Stimulated activated CD8-positive, alpha-beta memory T cell treated with anti-CD3 and anti-CD28 coated beads, Interleukin-4, amount 100 ng/mL, for 1 hour (primary cell): ENCODE measurements at places on chromosomes 7 and 10.

- no peak for DNase-seq
Observed at GRCh38 chr10:92697663-92698511, 8.1 kb downstream of the HHEX start.

DNA sequence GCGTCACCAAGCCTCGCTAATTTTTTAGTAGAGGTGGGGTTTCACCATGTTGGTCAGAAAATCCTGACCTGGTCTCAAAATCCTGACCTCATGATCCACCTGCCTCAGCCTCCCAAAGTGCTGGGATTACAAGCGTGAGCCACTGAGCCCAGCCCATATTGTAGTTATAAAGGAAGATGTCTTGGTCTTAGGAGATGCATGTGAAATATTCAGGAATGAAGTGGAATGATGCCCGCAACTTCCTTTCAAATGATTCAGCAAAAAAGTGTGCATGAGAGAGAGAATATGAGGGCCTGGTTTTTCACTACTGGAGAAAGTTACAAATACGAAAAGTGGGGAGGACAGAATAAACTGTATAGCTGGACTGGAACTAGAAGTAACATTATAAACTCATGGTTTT is 15.9 kb downstream of the TMEM209 start:
- DNase-seq = no peak

DNA sequence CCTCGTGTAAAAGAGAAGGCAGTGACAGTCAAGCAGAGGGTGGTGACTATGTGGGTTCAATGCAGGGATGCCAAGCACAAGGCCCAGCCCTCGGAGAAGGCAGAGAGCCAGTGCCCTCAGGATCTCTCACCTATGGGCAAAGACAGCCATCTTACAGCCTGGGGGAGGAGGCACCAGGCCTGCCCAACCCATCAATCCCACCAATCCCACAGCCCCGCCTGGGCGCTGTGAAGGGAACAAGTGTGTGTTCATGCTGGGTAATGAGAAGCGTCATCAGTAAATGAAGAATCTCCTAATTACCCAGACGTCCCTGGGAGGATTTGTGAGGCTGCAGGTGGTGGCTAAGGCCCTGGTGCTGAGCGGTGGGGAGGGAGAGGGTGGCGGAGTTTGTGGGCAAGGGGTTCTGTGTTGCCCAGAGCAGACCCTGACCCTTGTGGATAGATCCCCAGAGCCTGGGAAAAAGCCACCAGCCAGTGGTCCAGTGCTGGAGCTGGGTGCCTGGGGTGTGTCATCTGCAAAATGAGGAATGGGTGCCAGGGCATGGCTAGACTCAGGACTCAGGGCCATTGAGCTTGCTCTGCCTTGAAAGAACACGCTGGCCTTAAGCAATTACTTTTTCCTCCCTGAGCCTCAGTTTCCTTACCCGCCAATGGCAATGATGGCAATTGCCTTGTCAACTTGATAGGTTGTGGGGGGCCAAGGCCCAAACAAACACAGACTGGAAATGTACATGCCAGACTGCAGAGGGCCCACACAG is 128.1 kb upstream of the UNC5B start:
- no peak for DNase-seq

DNA sequence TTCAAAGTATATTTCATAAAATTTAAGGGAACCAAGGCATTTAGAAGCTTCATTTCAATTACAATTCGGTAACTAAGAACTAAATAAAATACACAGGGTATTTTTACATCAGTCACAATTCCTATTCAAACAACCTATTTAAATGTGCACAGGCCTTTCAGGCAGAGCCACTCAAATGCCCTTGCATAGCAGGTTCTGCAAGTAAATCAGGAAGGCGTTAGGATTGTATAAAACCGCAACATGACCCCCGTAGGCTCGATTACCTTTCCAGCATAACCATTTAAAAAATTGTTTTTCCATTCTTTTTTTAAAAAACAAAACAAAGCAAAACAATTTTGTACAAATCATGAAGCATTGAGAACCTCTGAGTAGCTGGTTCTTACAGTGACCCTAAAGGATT is 289.9 kb upstream of the SP8 start:
- no peak for DNase-seq

GRCh38 chr7:116713918-116714317 is 41.9 kb downstream of the MET start:
- no peak for DNase-seq

DNA sequence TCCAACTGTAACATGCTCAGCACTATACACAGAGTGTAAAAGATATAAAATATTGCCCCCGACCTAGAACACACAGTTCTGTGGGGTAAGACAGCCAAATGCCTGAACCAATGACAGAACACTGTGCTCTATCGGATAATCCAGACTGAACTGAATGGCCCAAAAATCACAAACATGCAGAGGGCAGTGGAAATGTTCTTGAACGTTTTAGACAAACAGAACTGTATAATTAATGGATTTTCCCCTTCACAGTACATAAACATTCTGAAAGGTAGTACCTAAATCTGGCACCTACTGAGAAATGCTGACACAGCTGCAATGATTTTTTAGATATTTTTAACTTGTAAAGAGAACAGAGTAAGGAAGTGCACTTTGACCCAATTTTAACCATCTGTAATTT is 33.4 kb downstream of the PARD3 start:
- DNase-seq = no peak

GRCh38 chr7:120793213-120793936 is 64.6 kb downstream of the TSPAN12 start:
- no peak for DNase-seq

DNA sequence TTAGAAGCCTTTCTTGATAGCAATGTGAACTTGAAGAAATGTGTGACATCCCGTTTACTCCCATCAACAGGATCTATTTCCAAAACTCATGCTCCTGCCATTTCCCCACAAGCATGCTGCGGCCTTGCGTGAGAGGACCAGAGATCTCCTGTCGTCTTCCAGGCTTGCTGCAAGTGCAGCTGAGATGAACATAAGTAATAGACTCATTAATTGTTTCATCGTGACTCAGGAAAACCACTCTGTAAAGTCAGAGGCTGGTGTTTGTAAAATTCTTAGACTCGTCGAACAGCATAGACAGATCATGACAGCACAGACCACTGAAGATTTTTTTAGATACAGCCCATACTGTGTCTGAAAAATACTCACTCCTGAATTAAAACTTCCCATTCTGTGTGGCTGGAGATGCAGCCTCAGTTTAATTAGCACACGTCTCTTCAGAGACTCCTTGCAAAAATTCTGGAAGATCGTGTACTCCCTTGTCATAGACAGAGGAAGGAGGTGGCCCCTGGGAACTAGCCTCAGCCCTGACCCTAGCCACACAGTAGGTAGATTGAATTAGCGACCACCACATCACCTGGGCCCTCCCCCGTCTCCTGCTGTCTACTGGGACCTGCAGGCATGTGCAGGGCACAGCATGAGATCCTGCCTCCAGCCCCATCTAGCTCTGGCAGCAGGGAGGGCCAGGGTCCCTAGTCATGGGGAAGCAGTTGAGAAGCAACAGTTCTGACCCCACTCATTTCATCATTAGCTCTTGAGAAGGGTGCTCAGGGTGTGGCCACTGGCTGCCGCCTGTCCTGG is 226.0 kb downstream of the CELF2 start:
- no peak for DNase-seq

DNA sequence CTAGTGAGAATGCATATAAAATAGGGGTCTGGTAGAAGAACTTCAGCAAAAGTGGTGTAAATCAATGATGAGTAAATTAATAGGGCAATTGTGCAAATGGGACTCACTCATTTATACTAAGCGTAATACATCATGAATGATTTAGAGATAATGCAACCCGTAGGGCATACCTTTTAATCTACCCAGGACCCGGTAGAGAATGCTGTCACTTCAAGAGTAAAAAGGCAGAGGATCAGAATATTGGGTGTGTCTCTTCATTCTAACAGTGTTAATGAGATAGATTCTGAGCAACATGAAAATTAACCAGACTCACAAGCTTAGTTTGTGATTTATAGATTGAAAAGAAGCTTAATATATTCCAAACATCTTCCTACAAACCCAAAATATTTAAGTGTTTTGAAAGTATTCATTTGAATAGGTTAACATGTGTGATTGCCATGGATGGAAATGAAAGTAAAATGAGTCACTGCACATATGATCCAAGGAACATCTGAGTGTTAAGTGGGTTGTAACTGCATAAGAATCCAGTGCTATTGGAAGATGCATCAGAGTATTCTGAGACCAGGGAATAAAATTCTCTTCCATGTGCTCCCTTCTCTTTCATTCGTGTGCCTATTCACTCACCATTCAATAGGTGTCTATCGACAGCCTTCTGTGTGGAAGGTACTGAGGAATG is 690.6 kb downstream of the AUTS2 start:
- no peak for DNase-seq

- DNase-seq = no peak
Observed at GRCh38 chr7:129975309-129975708, 22.5 kb upstream of the UBE2H start.

DNA sequence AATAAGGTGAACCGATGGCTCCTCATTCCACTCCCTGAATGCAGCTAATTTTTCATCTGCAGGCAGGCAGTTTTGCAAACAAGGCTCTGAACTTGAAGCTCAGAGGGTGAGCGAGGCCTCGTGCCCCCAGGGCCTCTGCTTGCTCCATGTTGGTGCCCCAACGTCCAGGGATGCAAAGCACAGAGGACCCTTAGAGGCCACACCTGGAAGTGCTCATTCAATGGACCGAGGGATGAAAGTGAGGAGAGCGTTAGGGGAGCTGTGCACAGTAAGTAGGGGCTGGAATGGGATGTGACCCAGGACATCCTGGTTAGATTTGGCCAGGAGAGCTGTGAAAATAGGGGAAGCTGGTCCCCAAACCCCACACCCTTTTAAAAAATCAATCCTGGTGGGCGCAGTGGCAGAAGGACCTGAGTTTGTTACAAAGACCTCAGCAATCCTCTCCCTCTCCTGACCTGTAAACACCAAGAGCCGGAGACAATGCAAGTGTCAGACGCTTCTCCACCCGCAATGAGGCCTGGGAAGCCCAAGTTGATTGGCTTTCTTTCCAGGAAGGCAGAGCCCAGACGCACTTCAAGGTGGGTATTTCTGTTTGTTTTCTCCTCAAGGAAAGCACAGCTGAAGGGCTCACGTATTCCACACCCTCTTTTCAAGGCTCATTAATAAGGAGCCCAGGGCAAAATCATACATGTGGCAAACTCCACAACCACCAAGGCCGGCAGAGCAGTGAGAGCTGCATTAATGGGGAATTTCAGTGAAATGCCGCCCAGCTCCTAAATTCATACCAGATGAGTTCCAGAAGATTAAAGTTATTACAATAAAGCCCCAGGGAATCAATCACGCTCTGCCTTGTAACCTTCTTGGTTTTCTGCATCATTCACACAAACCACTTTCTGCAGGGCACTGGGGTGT is 14.1 kb upstream of the CXCL12 start:
- DNase-seq = no peak

GRCh38 chr7:39069031-39069430 is 91.3 kb downstream of the POU6F2 start:
- DNase-seq = no peak

DNA sequence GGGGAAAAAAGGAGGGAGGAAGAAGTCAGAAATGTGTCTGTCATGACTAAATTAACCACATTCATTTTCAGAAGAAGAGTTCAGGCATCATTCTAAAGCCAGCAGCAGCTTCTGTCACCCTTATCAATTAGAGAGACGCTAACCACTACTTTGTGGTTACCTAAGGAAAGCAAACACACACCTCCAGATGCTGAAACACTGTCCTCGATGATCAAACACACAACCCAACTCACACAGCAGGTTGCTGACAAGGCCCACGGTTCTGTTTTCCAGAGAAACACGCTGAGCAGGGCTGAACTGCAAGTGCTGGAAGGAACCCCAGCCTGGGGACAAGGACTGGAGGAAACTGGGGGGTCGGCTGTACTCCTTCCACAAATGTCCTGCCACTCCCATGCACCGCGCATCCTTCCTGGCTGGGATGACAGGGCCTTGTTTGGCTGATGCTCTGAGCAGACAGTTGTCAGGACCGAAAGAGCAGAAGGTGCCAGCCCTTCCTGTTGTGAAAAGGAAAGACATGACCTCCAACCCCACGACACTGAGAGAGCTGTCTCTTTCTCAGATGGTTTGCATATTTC is 36.6 kb downstream of the PRKCQ start:
- DNase-seq = peak; percentile 21

DNA sequence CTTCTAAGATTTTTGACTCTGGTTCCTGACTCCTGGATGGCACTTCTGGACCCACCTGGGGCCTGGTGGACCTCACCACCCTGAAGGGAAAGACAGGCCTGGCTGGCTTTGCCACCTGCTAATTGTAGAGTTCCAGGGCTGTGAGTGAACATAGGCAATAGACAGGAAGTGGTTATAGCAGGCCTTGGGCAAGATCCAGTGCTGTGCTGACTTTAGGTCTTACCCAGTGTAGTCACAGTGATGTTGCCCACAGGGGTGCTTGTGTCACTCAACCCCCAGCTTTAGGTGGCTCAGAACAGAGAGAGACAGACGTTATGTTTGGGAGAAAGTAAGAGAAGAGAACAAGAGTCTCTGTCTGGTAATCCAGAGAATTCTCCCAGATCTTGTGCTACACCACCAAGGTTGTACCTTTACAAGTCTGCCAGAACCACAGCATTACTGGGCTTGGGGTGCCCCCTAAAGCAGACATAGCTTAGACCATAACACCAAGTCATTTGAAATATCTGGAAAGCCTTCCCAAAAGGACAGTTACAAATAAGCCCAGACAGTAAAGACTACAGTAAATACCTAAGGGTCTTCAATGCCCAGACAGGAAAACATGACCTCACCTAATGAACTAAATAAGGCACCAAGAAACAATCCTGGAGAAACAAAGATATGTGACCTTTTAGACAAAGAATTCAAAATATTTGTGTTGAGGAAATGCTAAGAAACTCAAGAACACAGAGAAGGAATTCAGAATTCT is 303.4 kb downstream of the PCLO start:
- no peak for DNase-seq

GRCh38 chr7:33754933-33755928 is 150.1 kb upstream of the BMPER start:
- DNase-seq = no peak

DNA sequence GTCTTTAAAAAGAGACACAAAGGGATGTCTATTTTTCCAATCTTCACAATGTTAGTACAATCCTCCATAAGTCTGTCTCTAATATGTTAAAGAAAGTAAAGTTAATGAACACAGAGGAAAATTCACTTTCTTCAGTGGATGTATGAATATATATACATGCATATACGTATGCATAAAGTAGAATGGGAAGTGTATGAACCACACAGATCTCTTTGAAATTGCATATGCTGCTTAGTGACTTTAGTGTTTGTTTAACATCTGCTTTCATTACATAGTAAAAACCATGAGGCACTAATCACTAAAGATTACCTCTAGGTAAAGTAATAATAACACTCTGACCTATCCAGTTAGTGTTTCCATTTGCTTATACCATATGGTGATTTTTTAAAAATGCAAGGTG is 451.2 kb downstream of the SEMA3D start:
- DNase-seq = no peak

DNA sequence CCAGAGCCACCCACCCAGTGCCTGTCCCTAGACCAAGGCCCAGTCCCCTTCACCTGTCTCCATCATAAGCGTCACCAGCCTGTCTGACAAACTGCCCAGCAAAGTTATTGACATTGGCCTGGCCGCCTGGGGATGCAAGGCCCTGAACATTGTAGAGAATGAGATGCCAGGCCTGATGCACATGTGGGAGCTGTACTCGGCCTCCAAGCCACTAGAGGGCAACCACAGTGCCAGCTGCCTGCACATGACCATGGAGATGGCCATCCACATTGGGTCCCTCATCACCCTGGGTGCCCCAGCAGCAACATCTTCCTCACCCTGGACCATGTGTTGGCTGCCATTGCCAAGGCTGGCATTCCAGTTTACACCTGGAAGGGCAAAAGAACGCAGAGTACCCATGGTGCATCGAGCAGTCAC is 63.7 kb upstream of the ANTXRL start:
- no peak for DNase-seq

GRCh38 chr10:76113952-76114351 is 682.5 kb downstream of the LRMDA start:
- DNase-seq = no peak
